ENCODE measurements at places on chromosomes 1 and 21.

- DNase-seq, result no peak
Measured at GRCh38 chr1:207033302-207033701, 746 bp upstream of the C1orf116 start.

DNA sequence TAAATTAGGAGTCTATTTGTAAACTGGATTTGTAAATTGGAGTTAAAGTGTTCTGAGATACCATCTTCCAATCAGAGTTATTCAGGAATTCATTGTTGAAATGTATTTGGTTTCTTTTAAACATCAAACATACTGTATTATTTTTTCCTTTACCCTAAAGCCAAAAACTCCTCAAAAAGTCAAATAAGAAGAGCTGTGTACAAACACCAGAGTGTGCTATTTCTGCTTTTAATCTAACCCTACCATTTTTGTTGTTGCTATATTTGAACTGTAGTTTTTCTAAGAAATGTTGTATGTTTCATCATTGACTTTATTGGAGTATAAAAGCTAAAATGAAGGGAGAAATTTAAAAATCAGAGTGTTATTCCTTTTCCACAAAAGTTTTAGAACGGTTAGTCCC is 35.8 kb downstream of the SLC30A7 start:
- DNase-seq, result no peak

- no peak for DNase-seq
Measured at GRCh38 chr1:100528871-100529270, 9.1 kb upstream of the GPR88 start.

- DNase-seq, result no peak
Measured at GRCh38 chr1:25609921-25610320, 6.7 kb upstream of the MAN1C1 start.

- no peak for DNase-seq
Measured at GRCh38 chr1:223250632-223251015, 107.6 kb upstream of the TLR5 start.

DNA sequence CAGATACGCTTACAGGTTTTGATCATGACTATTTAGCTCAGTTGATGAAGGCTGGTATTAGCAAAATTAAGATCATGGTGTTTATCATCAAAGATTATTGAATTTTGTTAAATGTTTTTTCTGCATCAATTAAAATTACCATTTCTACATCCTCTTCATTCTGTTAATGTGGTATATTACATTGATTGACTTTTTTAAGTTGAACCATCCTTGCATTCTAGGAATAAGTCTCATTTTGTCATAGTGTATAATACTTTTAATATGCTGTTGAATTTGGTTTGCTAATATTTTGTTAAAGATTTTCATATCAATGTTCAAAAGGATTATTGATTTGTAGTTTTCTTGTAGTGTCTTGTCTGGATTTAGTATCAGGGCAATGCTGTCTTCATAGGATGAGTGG is 142.4 kb downstream of the LYPLAL1 start:
- no peak for DNase-seq

- DNase-seq, result no peak
Measured at GRCh38 chr1:27513528-27513927, 23.6 kb upstream of the WASF2 start.

- no peak for DNase-seq
Measured at GRCh38 chr1:36486439-36487335, 4.0 kb upstream of the CSF3R start.

DNA sequence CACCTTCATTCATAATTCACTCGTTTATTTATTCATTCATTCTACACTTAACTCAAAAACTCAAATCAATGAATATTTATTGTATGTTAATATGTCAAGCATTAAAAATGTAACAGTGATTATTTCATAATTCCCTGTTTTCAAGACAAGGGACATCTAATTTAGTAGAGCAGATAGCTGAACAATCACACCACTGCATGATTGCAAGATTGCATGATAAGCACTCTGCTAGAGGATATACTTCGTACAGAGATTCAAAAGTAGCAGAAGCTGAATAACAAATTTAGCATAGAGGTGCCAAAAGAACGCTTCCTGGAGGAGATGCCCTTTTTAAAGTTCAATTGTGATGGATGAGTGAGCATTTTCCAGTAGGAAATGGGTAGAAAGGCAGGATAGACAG is 190.6 kb upstream of the BEND5 start:
- no peak for DNase-seq

DNA sequence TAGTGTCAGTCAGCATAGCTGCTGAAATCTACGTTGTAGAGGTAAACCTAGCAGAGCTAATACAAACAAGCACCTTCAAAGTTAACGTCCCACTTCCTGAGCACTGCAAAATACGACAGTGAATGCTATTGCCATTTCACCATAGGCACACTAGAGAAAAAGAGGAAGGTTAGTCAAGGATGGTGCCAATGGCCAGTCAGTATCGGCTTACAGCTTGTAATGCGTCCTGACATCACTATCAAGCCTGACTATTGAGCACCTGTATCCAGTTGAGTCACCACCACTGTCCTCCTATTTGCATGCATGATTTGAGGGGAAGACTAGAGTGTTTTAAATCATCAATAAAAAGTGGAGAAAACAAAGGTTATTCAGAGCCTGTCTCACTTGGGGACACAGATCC is 34.4 kb downstream of the NUCKS1 start:
- no peak for DNase-seq

GRCh38 chr1:210340841-210341240 is 12.1 kb downstream of the HHAT start:
- no peak for DNase-seq

- no peak for DNase-seq
Measured at GRCh38 chr21:14923468-14923867, 141.3 kb downstream of the NRIP1 start.

DNA sequence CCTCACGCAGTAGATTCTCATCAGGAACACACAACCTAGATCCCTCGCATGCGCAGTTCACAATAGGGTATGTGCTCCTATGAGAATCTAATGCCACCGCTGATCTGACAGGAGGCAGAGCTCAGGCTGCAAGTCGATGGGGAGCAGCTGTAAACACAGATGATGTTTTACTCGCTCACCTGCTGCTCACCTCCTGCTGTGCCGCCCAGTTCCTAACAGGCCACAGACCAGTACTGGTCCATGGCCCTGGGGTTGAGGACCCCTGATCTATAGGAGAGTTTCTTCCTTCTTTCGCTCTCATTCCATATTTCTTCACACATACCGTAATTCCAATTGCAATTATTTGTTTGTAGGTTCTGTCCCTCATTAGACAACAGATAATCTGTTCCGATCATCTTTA is 103.4 kb downstream of the CLEC20A start:
- no peak for DNase-seq

DNA sequence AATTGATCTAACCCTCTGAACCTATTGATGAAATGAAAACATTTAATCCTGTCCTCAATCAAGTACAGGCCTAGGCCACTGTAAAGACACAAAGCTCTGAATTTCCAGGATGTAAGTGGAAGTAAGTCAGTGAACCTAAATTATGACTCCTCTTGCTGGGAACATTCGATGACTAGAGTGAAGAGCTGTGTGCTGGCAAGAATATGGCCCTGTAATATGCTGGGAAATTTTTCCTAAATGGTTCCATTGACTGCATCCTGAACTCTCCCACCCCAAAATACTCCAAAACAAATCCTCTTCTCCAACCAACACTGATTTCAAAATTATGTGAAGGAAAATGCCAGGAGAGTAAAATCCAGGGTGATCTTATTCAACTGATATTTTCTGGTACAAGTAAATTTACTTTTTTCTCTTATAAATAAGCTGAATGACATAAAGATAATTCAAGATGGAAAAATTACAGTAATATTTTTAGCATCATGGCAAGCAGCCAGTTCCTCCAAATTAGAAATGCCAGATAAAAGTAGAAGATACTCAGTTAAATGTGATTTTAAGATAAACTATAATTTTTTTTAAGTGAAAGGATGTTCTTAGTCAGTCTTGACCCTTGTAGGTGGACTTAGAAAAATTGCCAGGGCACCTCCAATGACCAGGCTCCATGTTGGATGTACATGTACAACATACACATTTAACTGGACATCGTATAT is 269.4 kb downstream of the PTGER3 start:
- DNase-seq, result no peak

Data from T follicular helper cell (primary cell).